T-cell (primary cell): ENCODE measurements at places on chromosomes 7 and 10. TPM values are rescaled to one million over a fixed set of nuclear protein-coding genes. Genes with fewer than 3 reads are reported as not detected.

GRCh38 chr7:125908711-125909110, 979.1 kb upstream of the POT1 start:
- H3K27ac ChIP-seq = no peak overlapping the region
- no peak for DNase-seq

DNA sequence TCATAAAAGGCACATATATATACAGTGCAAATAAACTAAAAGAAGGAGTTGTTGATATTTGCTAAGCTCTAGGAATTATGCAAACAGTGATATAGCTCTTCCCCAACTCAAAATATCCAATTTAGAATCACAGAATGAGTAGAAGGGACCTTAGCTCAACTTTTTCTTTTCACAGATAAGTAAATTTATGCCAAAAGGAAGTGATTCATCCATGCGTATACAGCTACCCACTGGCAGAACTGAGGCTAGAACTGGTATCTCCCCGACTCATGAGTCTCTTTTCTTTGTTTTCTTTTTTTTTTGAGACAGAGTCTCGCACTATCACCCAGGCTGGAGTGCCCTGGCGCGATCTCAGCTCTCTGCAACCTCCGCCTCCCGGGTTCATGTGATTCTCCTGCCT, 54.2 kb upstream of the SVIL start:
- peak overlapping the region; percentile 6 for H3K27ac ChIP-seq
- H3K36me3 ChIP-seq = no peaks in the 10 kb centered on the region
- no peak for DNase-seq
- no peaks in the 10 kb centered on the region for H3K27me3 ChIP-seq

Gene LIPF
- total RNA-seq = not detected

Gene LRRN3
- 64.9 TPM for total RNA-seq

Gene CDC14C
- not detected for total RNA-seq

Gene TCF7L2
- 6.2 TPM for total RNA-seq
